Tracheal epithelial cell (primary cell): ENCODE measurements at places on chromosomes 5 and 9. TPM values are rescaled to one million over a fixed set of nuclear protein-coding genes. Genes with fewer than 3 reads are reported as not detected.

Gene PCDHB8
- total RNA-seq = under 0.01 TPM in 2 replicates

Gene NR2F1-AS1
- total RNA-seq = under 0.01 and 1.2 TPM in 2 replicates

Gene ANGPTL2
- total RNA-seq = under 0.01 TPM in 1 of 2 replicates, not detected in the other

Gene NUDCD2
- 4.5 and 5.8 TPM in 2 replicates for total RNA-seq

Gene FST
- total RNA-seq = 28.3 and 176 TPM in 2 replicates

Gene SLC36A2
- not detected in 2 replicates for total RNA-seq

Gene KLHL3
- total RNA-seq = 1.1 and 4.8 TPM in 2 replicates

Gene SAXO1
- not detected in 2 replicates for total RNA-seq

Gene NTRK2
- total RNA-seq = under 0.01 TPM in 1 of 2 replicates, not detected in the other

Gene SHOC1
- total RNA-seq = under 0.01 TPM in 1 of 2 replicates, not detected in the other

Gene RLN2
- 0.64 TPM in 1 of 2 replicates, not detected in the other for total RNA-seq

Gene FOXE1
- 2.1 and 4.1 TPM in 2 replicates for total RNA-seq

Gene OR1Q1
- total RNA-seq = not detected in 2 replicates

Gene IL5
- total RNA-seq = not detected in 2 replicates

Gene DBH
- not detected in 2 replicates for total RNA-seq

Gene DOCK2
- total RNA-seq = 11.1 TPM in 1 of 2 replicates, not detected in the other

Gene FLT4
- under 0.01 and 0.96 TPM in 2 replicates for total RNA-seq

Gene ERAP2
- 34.3 and 59.0 TPM in 2 replicates for total RNA-seq

Gene TLE1
- 50.1 and 51.3 TPM in 2 replicates for total RNA-seq

Gene SLC22A4
- under 0.01 and 2.9 TPM in 2 replicates for total RNA-seq

Gene PIP5K1B
- total RNA-seq = 2.6 TPM in 1 of 2 replicates, not detected in the other

Gene MEIKIN
- total RNA-seq = not detected in 2 replicates

Gene RUFY1
- total RNA-seq = 37.5 and 41.9 TPM in 2 replicates

Gene IFNA21
- not detected in 2 replicates for total RNA-seq

Gene PCDHA7
- total RNA-seq = under 0.01 and 0.48 TPM in 2 replicates

Gene OLFML2A
- total RNA-seq = 20.2 and 25.1 TPM in 2 replicates

Gene CCDC180
- under 0.01 TPM in 1 of 2 replicates, not detected in the other for total RNA-seq

Gene GAPVD1
- 37.6 and 61.6 TPM in 2 replicates for total RNA-seq

Gene CPLANE1
- total RNA-seq = 8.7 and 9.2 TPM in 2 replicates

Gene CATSPER3
- total RNA-seq = under 0.01 TPM in 1 of 2 replicates, not detected in the other

Gene FCN2
- not detected in 2 replicates for total RNA-seq

Gene FOXD4L4
- not detected in 2 replicates for total RNA-seq

Gene IFT74
- total RNA-seq = 10.1 and 14.5 TPM in 2 replicates

Gene MARCOL
- not detected in 2 replicates for total RNA-seq

Gene IFNE
- 5.3 and 6.2 TPM in 2 replicates for total RNA-seq

Gene SPATA31E1
- not detected in 2 replicates for total RNA-seq

Gene SLC46A2
- not detected in 2 replicates for total RNA-seq

Gene TAF1L
- under 0.01 TPM in 2 replicates for total RNA-seq

Gene SPATA31D4
- total RNA-seq = not detected in 2 replicates

Gene ACOT12
- total RNA-seq = not detected in 2 replicates

Gene GADD45G
- total RNA-seq = 0.64 TPM in 1 of 2 replicates, not detected in the other

Gene STK32A
- total RNA-seq = 0.72 and 2.8 TPM in 2 replicates

Gene FBN2
- 21.2 and 38.6 TPM in 2 replicates for total RNA-seq

Gene SLC1A1
- total RNA-seq = 0.85 and 8.2 TPM in 2 replicates

Gene OTULINL
- total RNA-seq = 0.64 and 1.2 TPM in 2 replicates

Gene ECPAS
- total RNA-seq = 79.9 and 94.9 TPM in 2 replicates

Gene KIF20A
- 0.64 and 4.3 TPM in 2 replicates for total RNA-seq

Gene MYOT
- not detected in 2 replicates for total RNA-seq

Gene AJM1
- total RNA-seq = 1.1 and 1.7 TPM in 2 replicates

Gene PHYHD1
- 1.1 and 13.3 TPM in 2 replicates for total RNA-seq

Gene LAMC3
- total RNA-seq = not detected in 2 replicates

Gene PCDHGA9
- total RNA-seq = 0.72 and 0.85 TPM in 2 replicates
